ENCODE measurements at places on chromosomes 1 and 21. TPM values are rescaled to one million over a fixed set of nuclear protein-coding genes. Genes with fewer than 3 reads are reported as not detected.
A peak's percentile ranks its signal among the peaks of the same experiment; 100 is the strongest.

Gene BMP8A
- total RNA-seq, result not detected

Gene KIAA0040
- 45.6 TPM for total RNA-seq

Gene ESPN
- total RNA-seq, result 1.2 TPM

Gene PGBD5
- total RNA-seq, result not detected

Gene RAB42
- total RNA-seq, result 0.27 TPM

Gene RHOC
- 50.4 TPM for total RNA-seq

Gene C1orf185
- not detected for total RNA-seq

DNA sequence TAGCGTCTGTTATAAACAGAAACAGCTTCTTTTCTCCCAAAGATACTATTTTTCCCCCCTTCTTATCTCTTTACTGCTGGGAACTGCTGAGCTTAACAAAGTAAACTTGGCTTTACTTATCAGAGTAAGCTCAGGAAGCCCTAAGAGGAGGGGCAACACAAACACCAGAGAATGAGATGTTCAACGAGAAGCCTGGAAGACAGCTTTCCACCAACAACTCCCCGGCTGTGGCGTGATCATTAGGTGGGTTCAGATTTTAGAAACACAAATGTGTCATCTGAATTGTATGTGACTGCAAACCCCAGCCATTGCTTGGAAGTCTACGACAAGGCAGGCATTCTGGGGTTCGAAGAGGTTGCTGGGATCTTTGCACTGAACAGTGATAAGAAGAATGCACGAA lies 181.2 kb upstream of the ESRRG start:
- DNase-seq, result no peak

GRCh38 chr1:22689505-22689904 lies 21.1 kb upstream of the EPHB2 start:
- DNase-seq, result no peak

- no peak for DNase-seq
Measured at GRCh38 chr1:37471345-37472231, 2.8 kb upstream of the ZC3H12A start.

DNA sequence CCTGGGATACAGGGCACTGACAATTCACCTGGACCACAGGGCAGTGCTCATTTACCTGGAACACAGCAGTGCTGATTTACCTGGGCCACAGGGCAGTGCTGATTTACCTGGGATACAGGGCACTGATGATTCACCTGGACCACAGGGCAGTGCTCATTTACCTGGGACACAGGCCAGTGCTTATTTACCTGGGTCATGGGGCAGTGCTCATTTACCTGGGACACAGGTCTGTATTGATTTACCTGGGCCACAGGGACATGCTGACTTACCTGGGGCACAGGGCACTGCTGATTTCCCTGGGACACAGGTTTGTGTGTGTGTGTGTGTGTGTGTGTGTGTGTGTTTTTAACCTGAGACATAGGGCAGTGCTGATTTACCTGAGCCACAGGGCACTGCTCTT lies 261.7 kb downstream of the MATN1 start:
- no peak for DNase-seq

DNA sequence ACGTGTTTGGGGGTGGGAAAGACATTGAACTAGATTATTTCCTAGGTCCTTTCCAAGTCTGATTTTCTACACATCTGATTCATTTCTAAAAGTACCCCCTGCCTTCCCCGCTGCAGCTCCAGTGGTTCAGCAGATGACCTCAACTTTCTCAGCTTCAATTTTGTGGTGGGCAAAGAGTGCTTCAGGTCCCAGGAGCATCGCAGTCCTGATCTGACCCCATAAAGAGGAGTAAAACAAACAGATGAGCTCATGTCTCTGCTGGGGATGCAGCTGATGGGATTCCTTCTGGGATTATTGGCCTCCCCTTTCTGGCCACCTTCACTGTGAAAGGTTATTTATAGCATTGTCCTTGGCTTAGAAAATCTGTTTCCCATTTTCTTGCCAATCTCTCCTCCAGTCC lies 337.0 kb upstream of the PLXNA2 start:
- DNase-seq, result no peak

GRCh38 chr1:46537651-46538050 lies 13.8 kb downstream of the KNCN start:
- no peak for DNase-seq

- DNase-seq, result no peak
Measured at GRCh38 chr1:54997711-54997986, 1.1 kb upstream of the BSND start.

DNA sequence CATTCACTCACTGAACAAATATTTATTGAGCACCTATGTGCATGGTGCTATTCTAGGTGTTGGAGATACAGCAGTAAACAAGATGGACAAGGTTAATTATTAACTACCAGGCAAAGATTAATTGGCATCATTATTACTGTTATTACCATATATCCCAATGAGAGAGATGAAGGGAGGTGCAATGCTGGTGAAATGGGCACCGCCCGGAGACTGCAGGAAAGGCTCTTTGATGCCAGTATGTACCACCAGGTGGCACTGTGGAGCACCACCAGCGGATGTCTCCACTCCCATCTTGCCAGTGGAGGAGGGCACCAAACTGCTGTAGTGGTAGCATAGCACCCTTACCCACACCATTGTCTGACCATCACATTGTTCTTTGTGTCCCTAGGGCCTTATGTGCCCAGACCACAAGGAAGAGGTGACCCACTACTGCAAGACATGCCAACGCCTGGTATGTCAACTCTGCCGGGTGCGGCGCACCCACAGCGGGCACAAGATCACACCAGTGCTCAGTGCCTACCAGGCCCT lies 3.0 kb downstream of the TRIM46 start:
- DNase-seq, result peak; percentile 74

DNA sequence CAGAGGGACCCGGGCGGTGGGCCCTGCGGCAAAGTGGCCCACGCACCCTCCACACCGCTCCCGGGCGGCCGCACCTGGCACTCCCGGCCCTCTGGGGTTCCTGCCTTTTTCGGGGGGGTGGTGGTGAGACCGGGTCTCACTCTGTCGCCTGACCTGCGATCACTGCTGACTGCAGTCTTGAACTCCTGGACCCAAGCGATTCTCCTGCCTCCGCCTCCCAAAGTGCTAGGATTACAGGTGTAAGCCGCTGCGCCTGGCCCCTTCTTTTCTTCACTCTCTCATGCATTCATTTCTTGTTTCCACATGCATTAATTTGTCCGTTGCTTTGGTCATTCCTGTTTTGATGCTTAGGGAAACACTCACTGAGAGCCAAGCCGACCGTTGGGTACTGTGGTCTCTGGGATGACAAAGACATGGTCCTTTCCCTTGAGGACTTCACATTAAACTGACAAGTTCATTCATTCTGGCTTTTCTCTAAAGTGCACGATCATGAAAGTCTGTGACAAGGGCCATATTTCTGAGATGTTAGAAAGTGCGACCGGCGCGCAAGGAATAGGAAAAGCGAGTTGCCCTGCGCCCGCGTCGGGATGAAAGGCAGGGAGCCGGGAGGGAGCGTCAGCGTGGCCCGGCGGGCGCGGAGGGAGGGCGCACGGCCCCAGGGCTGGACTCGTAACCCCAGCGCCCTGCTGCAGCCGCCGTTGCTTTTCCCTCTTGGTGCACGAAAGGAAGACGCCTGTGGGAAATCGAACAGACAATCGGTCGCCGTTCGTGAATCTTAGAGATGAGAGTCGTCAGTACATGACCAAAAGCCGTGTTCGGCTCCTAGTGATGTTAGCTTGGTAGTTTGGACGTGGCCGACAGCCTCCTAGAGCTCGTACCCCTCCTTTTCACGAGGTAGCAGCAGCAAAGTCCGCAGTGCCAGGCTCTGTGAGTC lies 1.0 kb upstream of the MCOLN2 start:
- no peak for DNase-seq

- no peak for DNase-seq
Measured at GRCh38 chr1:211356723-211357407, 30.2 kb downstream of the TRAF5 start.

DNA sequence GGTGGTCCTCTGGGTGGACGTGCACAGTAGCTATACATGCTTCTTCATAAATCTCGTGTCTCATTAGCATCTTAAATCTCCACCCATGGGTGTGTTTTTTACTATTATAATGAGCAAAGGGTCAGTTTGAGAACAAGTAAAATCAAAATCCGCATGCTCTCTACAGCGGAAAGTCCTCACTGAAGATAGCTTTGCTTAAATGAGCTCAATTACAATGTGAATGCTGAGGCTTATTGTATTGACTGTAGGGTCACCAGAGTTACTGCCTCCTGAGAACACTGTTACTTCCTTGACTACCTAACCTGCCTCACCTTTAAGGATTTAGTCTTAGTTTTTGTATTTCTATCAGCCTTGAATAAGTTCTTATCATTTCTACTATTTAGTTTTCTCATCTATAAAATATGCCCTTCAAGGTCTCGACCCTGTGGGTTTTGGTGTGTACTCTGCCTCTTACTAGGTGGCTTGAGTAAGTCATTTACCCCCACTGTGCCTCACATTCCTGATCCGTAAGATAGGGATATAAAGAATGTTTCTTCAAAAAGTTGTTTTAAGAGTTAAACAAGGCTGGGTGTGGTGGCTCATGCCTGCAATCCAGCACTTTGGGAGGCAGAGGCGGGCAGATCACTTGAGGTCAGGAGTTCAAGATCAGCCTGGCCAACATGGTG lies 7.9 kb downstream of the SLAMF7 start:
- DNase-seq, result no peak

- DNase-seq, result no peak
Measured at GRCh38 chr1:72946903-72947499, 664.7 kb upstream of the NEGR1 start.

DNA sequence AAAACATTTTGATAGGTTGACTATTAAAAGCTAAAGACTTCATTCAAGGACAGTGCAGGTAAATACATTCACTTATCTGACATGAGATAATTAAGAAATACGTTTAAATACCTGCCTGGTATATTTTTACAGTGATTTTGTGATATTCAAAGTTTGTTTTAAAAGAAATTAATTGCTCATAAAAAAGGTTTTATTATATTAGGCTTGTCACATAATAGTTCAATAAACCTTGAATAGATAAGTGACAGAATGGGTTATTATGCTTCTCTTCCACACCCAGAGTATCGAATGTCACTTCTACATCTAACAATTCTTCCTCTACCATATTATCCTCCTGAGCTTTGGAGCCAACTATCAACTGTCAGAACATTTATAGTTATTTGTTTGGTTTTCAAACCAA lies 60.0 kb downstream of the LTN1 start:
- DNase-seq, result no peak

Measured in activated T-helper 1 cell treated with anti-CD3 and anti-CD28 coated beads, Interleukin-12 subunit alpha, Interleukin-12 subunit beta, Interleukin-2, Interleukin-4 antibody, amounts not matched to agents 30 ng/mL and 10 ng/mL and 1 ng/mL, durations not matched to agents 14 hours and 24 hours and 36 hours (primary cell).